ENCODE measurements at places on chromosomes 3 and 15. TPM values are rescaled to one million over a fixed set of nuclear protein-coding genes. Genes with fewer than 3 reads are reported as not detected.

TERC gene
- total RNA-seq, result 2.5 TPM

ZIC1 gene
- total RNA-seq, result not detected

KATNBL1 gene
- total RNA-seq, result 53.3 TPM

SMCO1 gene
- total RNA-seq, result not detected

POPDC2 gene
- 5.5 TPM for total RNA-seq

GCNT3 gene
- not detected for total RNA-seq
